NCI-H146 (cell line): ENCODE measurements at places on chromosomes 5 and 9.

GRCh38 chr9:13665418-13666066 lies 386.1 kb upstream of the MPDZ start:
- no peak for DNase-seq

GRCh38 chr9:24721621-24722020 lies 175.9 kb upstream of the IZUMO3 start:
- DNase-seq: no peak

DNA sequence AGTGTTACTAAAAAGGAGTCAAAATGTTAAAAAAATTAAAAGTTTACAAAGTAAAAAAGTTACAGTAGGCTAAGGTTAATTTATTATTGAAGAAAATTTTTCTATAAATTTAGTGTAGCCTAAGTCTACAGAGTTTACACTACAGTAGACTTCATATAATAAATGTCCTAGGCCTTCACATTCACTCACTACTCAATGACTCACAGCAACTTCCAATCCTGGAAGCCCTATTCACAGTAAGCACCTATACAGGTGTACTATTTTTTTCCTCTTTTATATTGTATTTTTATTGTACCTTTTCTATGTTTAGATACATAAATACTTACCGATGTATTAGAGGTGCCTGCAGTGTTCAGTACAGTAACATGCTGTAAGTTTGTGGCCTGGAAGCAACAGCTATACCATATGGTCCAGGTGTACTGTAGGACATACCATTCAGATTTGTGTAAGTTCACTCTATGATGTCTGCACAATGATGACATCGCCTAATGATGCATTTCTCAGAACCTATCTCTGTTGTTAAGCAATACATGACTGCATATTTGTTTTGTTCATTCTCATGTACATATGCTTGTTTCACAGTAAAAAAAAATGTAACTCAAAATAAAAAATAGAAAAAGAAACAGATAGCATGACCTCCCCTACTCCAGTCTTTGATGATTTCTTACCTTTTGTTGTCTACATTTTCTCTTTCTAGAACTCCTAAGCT lies 64.7 kb downstream of the NR3C1 start:
- no peak for DNase-seq

- DNase-seq: no peak
These were observed 53.3 kb downstream of the JADE2 start for GRCh38 chr5:134578578-134579283.

DNA sequence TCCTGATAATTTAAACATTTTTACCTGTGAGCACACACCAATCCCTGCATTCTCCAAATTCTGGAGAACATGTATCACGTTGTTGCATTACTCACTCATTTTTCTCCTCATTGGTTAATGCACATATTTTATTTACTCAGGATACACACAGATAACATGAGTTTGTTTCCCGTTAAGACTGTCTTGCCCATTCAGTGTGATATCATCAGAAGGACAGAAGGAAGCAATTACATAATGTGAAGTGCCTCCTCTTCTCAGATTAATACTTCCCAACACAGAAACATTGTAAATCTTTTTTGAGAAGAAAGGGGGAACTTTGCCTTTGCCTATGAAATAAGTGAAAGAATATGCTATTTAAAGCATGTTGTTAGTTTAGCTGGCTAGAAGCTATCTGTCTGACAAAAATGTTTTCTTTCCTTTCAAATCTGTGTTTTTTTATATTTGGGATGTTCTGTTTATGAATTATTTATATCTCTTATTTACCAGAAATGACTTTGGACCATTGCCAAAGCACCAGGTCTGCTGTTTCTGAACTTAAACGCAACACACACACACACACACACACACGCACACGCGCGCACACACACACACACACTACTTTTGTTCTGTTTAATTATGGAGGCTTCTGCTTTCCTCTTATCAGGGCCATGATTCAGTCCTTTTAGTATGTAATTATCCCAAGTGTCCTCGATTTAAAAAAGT lies 186.5 kb downstream of the CHSY3 start:
- DNase-seq: no peak

GRCh38 chr5:134153241-134153640 lies 23.5 kb downstream of the SKP1 start:
- DNase-seq: no peak

GRCh38 chr5:178203670-178204181 lies 607 bp upstream of the HNRNPAB start:
- DNase-seq: no peak

DNA sequence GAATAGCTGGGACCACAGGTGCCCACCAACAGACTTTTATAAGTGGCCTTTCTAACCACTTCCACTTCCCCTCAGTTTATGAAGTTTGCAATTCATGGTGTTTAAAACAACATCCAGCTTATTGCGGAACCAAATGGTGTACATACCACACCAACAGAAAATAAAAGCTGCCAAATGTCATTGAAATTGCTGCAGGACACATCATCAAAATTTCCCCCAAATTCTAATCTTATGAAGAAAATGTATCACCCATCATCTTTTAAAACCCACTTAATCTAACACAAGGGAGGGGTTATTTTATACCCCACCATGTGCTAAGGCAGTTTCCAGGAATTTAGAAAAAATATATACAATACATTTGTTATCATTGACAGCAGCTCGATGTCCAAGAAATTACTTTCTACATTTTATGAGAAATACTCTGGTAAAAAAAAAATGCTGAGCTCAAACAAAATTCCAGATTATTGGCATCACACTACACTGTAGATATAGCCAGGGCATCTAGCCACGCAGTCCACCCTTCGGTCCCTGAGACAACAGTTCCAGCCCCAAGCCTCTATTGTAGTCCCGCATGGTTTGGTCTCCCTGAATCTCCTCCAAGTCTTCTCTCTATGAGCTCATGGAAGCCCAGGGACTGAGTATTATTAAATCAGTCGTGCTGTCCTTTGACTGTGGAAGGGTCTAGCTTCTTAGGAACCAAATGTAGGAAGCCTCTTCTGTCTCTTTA lies 372.8 kb upstream of the SLC30A5 start:
- no peak for DNase-seq

DNA sequence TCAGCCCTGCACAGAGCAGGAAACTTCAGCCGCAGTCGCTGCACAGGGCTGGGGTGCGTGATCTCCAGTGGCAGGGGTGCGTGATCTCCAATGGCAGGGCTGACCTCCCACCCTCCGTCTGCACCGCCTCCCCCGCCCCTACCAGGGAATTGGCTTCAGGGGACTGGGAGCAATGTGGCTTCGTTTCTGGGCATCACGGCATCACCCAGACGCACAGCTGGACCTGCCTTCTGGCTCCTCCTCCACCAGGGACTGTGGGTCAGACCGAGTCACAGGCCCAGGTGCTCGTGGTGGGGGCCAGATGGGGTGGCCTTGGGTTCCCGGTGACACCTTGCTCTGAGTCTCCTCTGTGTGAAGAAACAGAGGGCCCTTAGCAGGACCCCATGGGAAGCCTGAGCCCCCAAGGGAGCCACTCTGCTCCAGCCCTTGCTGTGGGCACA lies 51.1 kb downstream of the AHRR start:
- DNase-seq: no peak

DNA sequence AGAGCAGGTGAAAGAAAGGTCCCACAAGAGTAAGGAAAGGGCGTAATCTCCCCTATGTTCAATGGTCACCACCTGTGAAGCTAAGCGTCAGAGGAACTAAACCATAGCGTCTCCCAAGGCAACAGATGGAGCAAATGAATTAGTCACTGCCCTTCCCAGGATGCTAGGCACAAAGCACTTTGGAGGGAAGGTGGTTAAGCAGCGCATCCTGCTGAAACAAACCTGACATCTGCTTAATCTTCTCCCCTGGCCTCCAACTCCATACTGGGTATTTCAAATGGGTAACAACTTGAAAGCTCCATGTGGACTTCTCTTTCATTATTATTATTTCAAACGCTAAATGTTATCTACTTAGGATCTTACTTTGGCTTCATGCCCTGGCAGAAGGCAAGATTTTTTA lies 227.3 kb downstream of the MLLT3 start:
- no peak for DNase-seq

DNA sequence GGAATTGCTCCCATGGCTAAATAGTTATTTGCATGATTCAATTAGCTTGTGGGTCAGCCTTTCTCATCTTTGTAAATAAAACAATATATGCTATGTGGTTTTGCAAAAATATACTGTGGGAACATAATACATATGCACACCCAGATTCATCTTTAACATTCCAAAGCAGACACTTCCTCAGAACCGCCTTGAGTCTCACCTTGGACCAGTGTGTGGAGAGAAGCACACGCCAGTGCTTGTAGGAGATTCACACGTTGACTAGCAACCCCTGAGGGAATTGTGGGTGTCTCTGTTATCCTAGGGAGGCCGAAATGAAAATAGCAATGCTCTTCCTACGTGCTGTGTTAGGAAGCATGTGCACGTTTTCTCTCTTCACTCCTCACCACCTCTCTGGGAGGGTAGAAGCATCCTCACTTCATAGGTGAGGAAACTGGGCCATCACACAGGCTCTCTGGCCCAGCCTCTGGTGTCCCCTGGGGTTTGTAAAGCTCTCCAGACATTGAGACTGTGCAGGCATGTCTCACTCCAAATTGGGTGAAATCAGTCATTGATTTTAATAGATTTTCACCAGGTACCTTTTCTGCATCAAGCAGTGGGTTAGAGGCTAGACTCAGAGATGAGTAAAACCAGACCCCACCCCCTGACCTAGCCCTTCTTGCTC lies 221.7 kb downstream of the PBX3 start:
- no peak for DNase-seq

GRCh38 chr5:122164831-122165558 lies 35.6 kb downstream of the ZNF474 start:
- DNase-seq: no peak

GRCh38 chr5:86806206-86806605 lies 188.5 kb downstream of the COX7C start:
- DNase-seq: no peak

GRCh38 chr9:124414612-124415011 lies 630 bp downstream of the PSMB7 start:
- DNase-seq: no peak

DNA sequence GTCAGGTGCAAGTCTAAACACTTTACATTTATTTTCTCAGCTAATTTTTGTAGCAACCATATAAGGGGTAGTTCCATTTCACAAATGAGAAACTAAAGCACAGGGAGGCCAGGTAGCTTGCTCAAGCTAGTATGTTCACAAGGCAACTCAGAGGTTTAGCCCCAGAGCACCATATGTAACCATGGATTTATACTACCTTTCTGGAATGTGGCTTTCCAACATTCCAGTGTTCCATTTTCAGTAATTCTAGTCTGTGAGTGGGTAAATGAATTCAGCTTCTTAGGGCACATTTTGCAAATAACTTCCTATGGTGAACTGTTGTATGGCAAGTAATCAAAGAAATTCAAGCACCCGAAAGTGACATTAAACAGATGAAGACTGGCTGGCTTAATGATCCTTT lies 25.0 kb upstream of the CAST start:
- no peak for DNase-seq

GRCh38 chr9:92176068-92176799 lies 61.0 kb upstream of the SPTLC1 start:
- no peak for DNase-seq
